Thoracic aorta (tissue), 2 donors: ENCODE measurements at places on chromosomes 5 and 9. TPM values are rescaled to one million over a fixed set of nuclear protein-coding genes. Genes with fewer than 3 reads are reported as not detected.

DNA sequence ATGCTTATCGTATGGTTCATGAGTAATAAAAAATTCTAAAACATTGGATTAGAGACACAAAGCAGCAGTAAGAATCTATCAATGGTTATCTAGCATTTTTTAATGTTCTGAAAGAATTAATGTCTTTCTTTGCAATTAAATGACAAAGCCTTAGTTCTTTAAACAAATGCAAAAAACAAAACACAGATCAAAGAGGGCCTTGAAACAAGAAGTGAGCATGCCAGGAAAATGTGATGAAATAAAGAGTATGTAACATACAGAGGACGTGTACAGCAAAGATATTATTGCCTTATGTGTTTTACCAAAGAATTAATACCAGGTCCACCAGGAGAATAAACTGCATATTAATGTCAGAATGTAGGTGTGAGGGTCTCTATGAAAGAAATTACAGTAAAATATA, 812.3 kb upstream of the GRAMD2B start:
- DNase-seq: no peak

DNA sequence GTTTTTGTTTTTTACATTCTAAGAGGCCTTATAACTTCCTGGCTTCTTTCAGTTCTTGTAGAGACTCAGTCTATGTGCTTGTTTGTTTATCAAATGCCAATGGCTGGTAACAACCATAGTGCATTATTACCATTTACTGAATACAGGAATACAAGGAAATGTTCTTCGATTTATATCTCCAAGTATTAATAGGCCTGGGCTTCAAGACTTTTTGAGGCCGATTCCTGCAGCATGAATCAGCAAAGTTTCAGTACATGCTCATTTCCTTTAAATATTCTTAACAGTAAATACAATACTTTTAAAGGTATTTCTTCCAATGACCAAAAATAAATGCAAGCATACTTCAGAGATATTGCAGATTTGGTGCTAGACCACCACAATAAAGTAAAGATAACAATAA, 535.3 kb downstream of the EFNA5 start:
- DNase-seq: no peak

DNA sequence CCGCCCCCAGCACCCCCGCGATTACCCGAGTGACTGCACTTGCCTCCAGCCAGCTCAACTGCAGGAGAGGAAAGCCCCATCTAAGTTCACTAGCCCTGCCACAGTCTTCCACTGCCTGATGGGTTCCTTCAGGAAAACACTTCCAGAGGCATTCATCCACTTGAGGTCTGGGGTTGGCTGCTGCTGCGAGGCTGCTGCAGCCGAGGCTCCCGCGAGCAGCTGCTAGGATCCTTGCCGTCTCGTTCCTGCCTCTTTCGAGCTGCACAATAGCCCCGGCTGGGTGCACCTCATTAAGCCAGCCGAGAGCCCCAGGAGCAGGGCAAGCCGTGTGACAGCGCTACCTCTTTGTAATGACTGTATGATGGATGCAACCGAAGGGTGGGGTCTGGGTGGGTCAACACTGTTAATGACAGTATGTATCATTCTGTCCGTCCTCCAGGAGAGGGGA, 24.2 kb upstream of the ELAVL2 start:
- DNase-seq: no peak

DNA sequence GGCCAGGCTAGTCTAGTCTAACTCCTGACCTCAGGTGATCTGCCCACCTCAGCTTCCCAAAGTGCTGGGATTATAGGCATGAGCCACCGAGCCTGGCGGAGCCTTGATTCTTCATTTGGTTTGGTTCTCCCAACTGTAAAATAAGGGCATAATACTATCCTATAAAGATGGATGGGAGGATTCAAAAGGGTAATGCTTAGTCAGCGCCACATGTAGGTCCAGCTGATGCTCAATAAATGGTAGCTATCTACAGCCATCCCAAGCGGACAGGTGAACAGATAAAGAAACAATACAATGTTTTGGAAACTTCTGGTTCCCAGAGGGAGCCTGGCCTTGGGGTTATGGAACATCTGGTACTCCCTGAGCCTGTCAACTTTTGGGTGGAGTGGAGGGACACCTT, 13.6 kb upstream of the SET start:
- no peak for DNase-seq

DNA sequence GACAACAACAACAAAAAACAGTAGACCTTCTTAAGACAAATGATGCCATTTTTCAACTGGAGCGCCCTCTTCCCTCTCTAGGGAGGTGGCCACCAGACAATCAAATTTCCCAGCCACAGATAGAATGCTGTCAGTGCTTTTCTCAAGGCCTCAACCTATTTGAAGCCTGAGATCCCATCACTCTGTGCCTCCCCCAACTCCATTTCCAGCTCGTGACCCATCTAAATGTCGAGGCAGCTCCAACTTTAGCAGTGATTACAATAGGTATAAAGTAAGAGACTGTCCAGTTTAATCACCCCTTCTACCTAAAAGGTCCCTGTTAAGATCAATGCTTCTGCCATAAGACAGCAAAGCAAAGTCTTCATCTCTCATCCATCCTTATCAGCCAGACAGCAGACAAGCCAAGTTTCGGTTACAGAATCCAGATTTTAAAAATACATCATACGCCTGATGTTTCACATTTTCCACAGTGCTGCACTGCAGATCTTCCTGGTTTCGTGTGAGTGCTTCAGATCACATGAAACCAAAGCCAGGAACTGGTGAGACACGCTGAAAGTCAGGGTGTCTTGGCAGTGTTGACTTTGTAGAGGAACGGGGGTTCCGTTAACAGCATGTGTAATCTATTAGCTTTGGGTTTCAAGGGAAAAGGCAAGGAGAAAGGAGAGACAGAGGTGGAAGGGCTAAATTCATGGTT, 447.8 kb downstream of the ENC1 start:
- DNase-seq: no peak

GRCh38 chr5:134451936-134452505, 40.3 kb upstream of the CDKN2AIPNL start:
- no peak for DNase-seq

- DNase-seq: no peak
These were observed 7.8 kb downstream of the LCN9 start for GRCh38 chr9:135670721-135671590.

DNA sequence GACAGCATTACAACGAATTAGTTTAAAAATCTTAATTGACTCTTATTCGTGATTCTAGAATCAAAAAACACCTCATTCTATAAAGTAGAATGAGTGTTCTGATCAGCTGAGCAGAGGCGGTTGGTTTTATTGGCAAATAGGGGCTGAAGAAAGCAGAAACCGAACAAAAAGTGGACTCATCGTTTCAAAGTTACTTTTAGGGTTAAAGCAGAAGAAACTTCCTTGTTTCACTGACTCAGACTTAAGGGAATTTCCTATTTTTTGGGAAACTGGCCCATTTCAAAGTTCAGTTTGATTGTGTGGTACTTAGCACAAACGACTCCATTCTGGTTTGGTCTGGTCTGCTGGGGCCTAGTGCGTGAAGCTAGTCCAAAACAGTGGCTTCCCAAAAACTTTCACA, 862 bp upstream of the NDUFB6 start:
- no peak for DNase-seq

DNA sequence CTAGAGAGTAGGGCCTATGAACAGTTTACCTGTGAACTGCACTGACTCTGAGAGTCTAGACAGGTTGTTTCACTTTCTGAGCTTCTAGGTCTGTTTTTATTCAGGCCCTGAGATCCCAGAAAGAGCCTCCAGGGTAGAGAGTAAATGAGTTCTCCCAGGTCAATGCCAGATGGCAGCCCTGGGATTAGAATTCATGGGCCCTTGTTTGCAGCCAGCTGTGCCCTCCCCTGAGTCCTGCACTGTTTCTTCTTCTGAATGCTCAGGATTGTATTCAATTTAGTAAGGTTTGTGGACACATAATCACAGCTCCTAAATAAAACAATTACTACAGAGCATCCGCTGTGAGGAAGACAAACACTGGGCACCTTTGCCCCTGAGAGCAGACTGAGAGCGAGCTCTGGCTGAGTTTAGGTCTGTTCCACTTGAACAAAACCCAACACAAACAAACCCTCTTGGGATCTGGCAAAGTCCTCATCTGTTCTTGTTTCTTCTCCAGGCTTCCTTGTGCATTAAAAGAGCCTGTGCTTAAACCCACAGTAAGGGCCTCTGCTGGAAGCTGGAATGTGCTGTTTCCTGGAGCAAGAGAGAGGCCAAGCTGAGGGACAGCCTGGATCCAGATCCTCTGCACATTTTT, 29.9 kb downstream of the FAM219A start:
- no peak for DNase-seq

- DNase-seq: no peak
These were observed 447 bp downstream of the UBLCP1 start for GRCh38 chr5:159263569-159263905.

GRCh38 chr9:27372615-27373014, 75.7 kb upstream of the EQTN start:
- no peak for DNase-seq

DNA sequence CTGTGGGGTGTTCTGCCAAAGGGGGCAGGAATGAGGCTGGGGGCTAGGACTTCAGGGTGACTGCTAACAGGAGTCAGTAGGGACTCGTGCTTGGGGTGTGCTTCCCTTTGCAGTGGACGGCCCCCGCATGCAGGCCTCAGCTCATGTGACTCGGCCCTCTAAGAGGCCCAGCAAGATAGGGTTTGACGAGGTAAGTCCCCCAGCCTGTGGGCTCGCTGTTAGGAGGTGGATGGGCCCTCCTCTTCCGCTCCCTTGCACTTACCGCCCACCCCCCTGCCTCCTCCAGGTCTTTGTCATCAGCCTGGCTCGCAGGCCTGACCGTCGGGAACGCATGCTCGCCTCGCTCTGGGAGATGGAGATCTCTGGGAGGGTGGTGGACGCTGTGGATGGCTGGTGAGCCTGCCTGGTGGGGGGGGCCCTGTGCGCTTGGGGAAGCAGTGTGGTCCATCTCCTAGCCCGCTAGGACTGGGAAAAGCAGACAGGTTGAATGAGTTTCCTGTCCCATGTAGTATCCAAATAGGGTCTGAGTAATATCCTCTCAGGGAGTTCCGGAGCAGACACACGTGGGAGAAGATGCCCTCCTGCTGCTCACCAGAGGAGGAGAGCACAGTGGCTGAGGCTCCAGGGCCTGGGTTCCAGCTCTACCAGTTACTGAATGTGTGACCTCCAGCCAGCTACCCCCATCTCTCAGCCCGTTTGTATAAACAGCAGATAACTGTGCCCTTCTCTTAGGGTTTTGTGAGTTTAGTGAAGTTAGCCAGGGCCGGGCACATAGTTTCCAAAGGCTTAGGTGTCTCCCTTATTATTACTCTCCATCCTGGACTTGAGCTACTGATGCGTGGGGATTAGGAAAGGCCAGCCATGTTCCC, 8.2 kb downstream of the CERCAM start:
- no peak for DNase-seq

GRCh38 chr9:82124090-82124489, 135.5 kb downstream of the SPATA31D1 start:
- DNase-seq: no peak

GRCh38 chr9:116716438-116716837, 29.3 kb downstream of the TRIM32 start:
- no peak for DNase-seq

DNA sequence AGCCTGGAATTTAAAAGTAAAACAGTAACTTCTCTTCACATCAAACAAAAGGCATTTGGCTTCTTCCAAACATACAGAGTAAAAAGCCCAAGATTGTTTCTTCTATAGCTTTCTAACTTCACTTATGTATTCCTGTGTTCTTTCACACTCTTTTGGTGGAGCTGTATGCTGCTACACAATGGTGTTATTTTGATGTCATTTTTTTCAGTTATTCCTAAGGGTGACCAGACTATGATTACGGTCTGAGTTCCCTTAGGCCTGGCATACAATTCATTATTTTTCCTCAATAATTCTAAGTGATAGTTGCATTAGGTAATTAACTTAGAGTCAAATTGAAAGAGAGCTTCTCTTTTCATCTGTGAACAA, 66.3 kb upstream of the IL7R start:
- DNase-seq: no peak

GRCh38 chr5:4857761-4858160, 282.4 kb upstream of the ADAMTS16 start:
- DNase-seq: no peak

GRCh38 chr5:1174122-1174936, 27.1 kb upstream of the SLC6A19 start:
- DNase-seq: no peak

GRCh38 chr5:58148254-58148775, 311.6 kb downstream of the PLK2 start:
- no peak for DNase-seq

GRCh38 chr5:150322202-150322601, 19.5 kb upstream of the ARSI start:
- DNase-seq: no peak

BARHL1 gene
- not detected for total RNA-seq

NTNG2 gene
- total RNA-seq: 2.0 TPM

LCN15 gene
- total RNA-seq: not detected

PCDH1 gene
- 43.4 TPM for total RNA-seq

JAKMIP2 gene
- total RNA-seq: 0.49 TPM

CDHR2 gene
- not detected for total RNA-seq

RIMOC1 gene
- 22.9 TPM for total RNA-seq

PCDHGA11 gene
- total RNA-seq: 10.4 TPM

FBP2 gene
- total RNA-seq: not detected

CDC20B gene
- not detected for total RNA-seq

TEX48 gene
- total RNA-seq: not detected

TAF11L10 gene
- not detected for total RNA-seq

EPB41L4B gene
- total RNA-seq: 0.27 TPM
